ENCODE measurements at places on chromosomes 7 and 10. TPM values are rescaled to one million over a fixed set of nuclear protein-coding genes. Genes with fewer than 3 reads are reported as not detected.

- DNase-seq = no peak
These were observed 2.8 kb downstream of the GIMAP8 start for GRCh38 chr7:150453181-150453580.

- no peak for DNase-seq
These were observed 204.4 kb downstream of the DIP2C start for GRCh38 chr10:484925-485661.

GRCh38 chr7:50533866-50534265 is 31.3 kb downstream of the DDC start:
- DNase-seq = no peak

Gene CPN1
- 3.0 TPM for polyA plus RNA-seq

Gene CPA2
- 0.60 TPM for polyA plus RNA-seq

DNA sequence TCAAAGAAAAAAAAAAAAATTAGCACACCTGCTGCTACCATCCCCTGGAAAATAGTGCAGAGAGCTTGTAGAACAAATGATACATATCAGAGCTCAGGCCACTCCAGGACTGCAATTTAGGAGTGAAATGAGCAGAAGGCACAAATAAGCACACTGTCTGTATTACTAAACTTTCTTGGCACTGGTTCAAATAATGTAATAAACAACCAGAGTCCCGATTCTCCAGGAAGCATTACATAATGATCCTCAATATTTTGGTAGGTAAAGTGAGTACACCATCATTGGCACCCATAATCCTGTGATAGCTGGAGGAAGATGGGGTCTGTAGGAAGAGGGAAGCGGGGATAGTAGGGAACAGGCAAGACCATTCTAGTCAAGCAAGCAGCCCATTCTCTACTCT is 74.3 kb downstream of the SVOPL start:
- DNase-seq = no peak

DNA sequence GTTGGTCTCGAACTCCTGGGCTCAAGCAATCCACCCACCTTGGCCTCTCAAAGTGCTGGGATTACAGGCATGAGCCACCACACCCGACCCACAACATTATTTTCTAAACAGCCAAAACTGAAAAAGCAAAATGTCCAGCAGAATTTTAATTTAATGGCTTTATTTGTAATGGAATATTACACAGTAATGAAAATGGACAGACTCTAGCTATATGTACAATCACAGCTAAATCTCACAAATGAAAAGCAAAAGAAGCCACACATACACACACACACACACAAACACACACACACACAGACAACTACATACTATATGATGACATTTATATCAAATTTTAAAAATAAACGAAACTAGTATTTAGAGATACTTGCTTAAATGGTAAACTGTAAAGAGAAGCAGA is 18.7 kb downstream of the ARHGAP19 start:
- DNase-seq = no peak

DNA sequence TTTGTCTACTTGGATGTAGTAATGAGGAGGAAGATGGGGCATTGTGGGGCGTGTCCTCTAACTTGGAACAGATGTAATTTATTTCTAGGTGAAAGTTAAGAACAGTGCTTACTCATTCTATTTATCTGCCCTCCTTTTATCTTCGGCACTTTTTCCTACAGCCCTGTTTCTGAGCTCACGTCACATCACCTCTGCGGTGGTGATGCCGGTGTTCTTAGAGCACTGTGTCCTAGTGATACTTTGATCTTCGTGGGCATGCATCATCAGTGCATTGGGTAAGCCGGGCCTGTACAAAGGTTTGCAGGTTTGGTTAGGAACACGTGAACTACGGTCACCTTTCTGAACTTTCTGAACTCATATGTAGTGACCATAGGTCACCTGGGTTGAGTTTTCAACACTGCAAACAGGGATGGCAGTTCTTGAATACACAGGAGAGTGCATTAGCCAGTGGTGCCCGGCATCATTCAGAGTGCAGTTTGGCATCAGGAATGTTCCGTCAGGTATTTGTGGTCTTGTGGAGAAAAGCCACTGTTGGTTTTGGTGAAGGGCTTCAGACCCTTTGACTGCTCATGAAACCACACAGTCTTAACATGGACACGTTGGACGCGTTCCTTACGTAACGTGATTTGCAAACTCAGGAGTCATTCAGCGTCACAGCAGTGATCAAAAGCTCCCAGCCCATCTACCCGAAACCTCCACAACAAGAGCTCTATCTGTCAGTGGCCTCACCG is 5.6 kb downstream of the POR start:
- DNase-seq = no peak

Gene MINDY4
- polyA plus RNA-seq = 12.2 TPM

Gene PYROXD2
- polyA plus RNA-seq = 22.3 TPM

- no peak for DNase-seq
These were observed 13.6 kb downstream of the SVIL start for GRCh38 chr10:29621161-29621560.

GRCh38 chr7:631291-631711 is 95.2 kb upstream of the DNAAF5 start:
- DNase-seq = no peak

Gene ARMC3
- 17.8 TPM for polyA plus RNA-seq

Gene GAD2
- 2.9 TPM for polyA plus RNA-seq

Gene SP4
- polyA plus RNA-seq = 17.0 TPM

Gene CCM2
- 27.0 TPM for polyA plus RNA-seq

DNA sequence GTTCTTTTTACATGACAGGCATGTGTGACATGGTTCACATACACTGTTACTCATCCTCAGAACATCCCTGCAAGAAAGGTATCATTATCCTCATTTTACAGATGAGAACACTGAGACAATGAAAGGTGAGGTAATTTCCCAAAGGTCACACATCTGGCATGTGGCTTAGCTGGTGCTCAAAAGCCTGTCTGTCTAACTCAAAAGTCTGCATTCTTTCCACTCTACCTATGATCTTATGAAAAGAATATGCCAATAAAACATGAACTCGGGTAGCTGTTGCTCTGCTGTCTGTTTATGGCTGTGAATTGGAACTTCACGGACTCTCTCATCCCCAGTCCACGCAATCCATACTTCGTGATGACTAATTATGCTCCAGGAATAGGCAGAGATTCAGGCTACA is 79.0 kb upstream of the ODAD2 start:
- DNase-seq = no peak

GRCh38 chr7:83782628-83783027 is 133.7 kb upstream of the SEMA3E start:
- no peak for DNase-seq

- DNase-seq = no peak
These were observed 53.1 kb downstream of the CH25H start for GRCh38 chr10:89153971-89154370.

Gene CDH23
- polyA plus RNA-seq = 0.90 TPM

DNA sequence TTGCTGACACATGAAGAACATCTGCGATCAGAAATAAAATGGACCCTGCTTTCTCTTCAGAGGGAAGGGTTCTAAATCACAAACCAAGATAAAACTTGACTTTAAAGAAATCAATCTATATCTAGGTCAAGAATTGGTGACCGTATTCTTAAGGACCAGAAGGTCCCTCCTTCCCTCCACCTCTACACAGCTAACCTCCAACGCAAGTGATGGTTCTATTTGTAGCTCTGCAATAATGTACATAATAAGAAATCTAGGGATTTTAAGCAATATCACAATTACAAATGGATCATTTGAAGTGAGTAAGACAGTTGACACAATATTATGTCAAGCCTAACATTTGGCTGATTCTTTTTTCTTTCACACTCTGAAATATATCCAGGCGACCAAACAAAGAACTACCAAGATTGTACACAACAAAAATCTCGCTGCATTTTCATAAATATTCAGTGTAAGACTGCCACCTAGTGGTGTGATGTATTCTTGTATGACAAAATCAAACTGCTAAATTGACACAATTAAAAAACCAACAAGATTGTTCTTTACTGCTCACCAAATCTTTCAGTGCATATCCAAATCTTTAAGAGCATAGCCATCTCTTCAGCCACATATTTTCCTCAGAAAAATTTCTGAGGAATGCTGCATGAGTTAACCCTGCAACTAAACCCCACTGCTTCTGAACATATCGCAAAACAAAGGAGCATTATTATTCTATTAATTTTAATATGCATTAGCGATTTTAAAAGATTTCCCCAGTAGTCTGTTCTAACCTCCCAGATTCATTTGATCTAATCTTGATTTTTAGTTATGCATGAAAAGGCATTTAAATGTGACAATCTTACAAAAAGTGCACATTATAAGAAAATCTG is 44.5 kb downstream of the ICA1 start:
- peak; percentile 78 for DNase-seq

GRCh38 chr7:3134745-3135144 is 91.1 kb upstream of the CARD11 start:
- no peak for DNase-seq

DNA sequence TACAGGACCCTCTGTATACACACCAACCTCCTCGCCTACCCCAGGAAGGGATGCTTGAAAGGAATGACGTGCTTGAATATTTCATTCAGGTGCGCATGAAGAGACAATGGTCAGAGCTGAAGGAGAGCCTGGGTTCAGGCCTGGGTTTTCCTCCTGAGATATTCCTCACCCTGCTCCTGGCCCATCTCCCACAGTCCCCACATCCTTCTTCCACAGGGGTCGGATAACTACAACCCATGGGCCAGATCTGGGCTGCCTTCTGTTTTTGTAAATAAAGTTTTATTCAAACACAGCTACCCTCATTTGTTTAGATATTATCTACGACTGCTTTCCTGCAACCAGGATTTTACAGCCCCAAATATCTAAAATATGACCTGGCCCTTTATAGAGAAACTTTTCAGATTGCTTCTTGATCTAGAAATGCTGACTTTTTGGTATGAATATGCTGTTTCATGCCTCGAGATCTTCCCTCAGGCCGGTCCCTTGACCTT is 1.8 kb upstream of the RADIL start:
- DNase-seq = no peak

Data from left kidney (tissue), 8 donors.